ENCODE measurements at places on chromosomes 16 and 17.

DNA sequence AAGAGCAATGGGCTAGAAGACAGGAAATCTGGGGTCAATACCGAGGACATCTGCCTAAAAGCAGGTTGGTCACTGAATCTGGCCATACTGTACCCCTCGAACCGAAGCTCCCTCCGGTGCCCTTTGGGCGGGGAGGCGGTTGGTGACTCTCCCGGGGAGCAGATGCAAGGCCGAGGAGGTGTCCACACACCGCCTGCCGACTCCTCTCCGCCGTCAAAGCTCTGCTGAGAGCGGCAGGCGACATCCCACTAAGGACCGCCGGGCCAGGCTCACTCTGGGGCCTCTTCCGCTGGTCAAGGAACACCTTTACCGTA lies 458 bp downstream of the ZNF200 start:
- DNase-seq: no peak

GRCh38 chr17:249236-249993 lies 68.0 kb upstream of the DOC2B start:
- DNase-seq: no peak

DNA sequence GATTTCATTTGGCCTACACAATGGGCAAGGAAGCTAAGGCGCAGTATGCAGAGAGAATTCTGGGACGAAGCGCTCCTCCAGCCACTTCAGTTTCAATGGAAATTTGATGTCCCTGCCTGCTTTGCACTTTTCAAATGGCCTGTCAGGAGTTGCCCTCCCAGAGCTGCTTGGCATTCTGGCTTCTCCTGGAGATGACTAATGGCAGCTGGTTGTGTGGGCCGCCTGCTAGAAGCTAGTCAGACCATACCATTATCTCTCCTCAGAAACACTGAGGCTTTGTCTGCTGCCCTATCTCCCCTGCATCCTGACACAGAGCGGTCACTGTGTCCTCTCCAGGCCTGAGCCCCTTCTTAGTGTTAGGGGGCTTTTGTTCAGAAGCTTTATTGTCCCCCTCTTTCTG lies 180.1 kb downstream of the SPECC1 start:
- no peak for DNase-seq

GRCh38 chr17:14794961-14795360 lies 470.2 kb downstream of the PMP22 start:
- DNase-seq: no peak
